ENCODE measurements at places on chromosomes 16 and 17. TPM values are rescaled to one million over a fixed set of nuclear protein-coding genes. Genes with fewer than 3 reads are reported as not detected.

DNA sequence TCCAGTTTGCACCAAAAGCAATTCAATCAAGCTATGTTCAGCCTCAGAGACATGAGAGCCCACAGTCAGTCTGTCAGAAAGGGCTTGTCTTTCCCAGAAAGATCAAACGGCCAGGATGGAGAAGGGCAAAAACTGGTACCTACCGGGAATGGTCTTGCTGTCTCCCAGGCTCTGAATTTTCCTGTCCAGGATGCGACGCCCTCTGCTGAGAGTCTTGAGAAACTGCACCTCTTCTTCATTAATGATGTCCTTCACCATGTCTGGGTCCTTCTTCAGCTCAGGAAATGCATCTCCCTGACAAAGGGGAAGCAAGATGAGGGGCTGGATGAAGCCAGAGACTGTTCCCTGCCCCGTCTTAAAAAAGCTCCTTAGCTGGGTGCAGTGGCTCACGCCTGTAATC lies 15.8 kb upstream of the EXOSC6 start:
- DNase-seq = peak; percentile 33

DNA sequence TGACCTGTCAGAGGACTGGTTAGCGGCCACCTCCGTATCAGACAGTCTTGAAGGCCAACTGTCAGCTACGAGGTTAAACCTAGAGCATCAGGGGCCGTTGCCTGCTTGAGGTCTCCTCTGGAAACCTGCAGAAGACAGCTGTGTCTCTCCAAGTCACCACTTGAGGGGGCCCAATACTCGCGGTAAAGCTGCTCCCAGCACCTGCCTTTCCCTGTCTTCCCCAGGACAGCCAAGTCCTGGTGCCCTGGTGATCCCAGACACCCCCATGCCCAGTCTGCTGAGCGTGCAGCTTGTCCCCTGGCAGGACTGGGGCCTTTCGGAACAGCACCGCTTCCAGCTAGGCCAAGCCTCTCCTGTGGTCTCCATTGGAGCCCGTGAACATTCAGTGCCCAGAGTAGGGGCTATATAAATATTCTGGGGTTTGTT lies 80.1 kb downstream of the DNAH17 start:
- peak; percentile 87 for DNase-seq

The ZDHHC1 gene
- total RNA-seq = 18.3 TPM

- DNase-seq = peak; percentile 65
Measured at GRCh38 chr17:77613218-77613617, 345.3 kb upstream of the TNRC6C start.

DNA sequence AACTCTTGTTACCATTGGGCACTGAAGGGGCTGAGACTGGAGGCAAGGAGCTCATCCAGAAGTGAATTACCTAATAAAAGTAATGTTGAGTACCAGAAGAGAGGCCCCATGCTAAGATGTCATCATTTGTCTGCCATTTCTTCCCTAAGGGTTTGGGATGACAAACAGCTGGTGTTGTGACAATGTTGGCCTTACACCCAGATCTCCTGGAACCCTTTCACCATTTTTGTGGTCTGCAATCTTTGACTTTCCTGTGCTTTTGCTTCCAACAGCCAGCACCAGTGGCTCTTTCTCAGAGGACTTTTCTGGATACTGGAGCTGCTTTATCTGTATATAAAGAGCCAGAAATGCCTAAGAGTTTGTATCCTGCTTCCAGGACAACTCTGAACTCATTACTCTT lies 84.1 kb downstream of the SHISA9 start:
- no peak for DNase-seq

The SCARF1 gene
- 10.2 TPM for total RNA-seq

The MYH11 gene
- 4,282 TPM for total RNA-seq

- DNase-seq = no peak
Measured at GRCh38 chr16:3413730-3414379, 12.8 kb downstream of the ZNF174 start.

The RMI2 gene
- total RNA-seq = 0.82 TPM

- no peak for DNase-seq
Measured at GRCh38 chr17:80441133-80441578, 26.2 kb downstream of the ENDOV start.

- no peak for DNase-seq
Measured at GRCh38 chr16:31200821-31201568, 1.6 kb downstream of the PYCARD start.

The CLEC18B gene
- total RNA-seq = 0.49 TPM

The HBA2 gene
- 8.2 TPM for total RNA-seq

- DNase-seq = no peak
Measured at GRCh38 chr17:80455336-80455710, 21.1 kb downstream of the NPTX1 start.

GRCh38 chr16:17173281-17173680 lies 297.5 kb downstream of the XYLT1 start:
- peak; percentile 74 for DNase-seq

DNA sequence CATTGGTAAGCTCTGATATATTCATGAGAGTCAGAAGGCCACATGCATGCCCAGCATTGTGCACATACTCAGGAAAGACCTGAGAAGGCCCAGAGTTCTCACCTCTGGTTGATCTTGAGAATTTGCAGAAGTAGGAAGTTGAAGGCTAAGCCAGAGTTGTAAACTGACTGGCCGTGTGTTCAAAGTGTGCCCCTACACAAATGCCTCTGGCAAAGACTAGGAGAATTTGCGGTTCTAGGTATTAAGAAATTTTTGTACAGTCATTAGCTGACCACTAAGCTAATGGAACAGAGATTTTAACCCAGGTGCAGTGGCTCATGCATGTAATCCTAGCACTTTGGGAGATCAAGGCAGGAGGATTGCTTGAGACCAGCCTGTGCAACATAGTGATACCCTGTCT lies 25.0 kb downstream of the FBXL20 start:
- DNase-seq = no peak

- no peak for DNase-seq
Measured at GRCh38 chr16:29656688-29657523, 6.1 kb upstream of the SPN start.

The OR2C1 gene
- 0.55 TPM for total RNA-seq

- peak; percentile 54 for DNase-seq
Measured at GRCh38 chr17:48718761-48719641, 3.3 kb downstream of the PRAC1 start.

DNA sequence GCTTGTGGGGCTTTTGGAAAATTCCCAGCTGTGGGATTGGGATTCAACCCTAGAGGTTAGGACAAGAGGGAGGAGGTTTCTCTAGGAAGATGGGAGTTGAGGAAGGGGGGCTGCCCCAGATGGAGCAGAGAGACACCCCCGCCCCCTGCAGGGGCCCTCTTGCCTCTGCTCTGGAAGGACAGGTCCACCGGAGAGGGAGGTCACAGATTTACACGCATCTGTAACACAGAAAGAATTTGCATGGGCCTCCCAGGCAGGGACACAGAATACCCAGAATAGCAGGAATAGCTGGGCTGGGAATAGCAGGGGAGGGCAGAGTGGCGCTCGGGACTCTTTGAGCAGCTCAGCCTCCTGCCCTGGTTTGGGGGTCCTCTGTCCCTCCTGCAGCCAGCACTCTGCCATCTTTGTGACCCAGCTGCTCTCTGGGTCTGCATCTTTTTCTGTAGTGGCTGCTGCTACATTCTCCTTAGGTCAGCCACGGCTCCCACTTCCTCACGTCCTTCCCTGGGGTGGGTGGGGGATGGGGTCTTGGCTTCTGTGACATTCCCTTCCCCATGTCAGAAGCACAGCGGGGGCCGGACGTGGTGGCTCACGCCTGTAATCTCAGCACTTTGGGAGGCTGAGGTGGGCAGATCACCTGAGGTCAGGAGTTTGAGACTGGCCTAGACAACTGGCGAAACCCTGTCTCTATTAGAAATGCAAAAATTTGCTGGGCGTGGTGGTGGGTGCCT lies 33.9 kb upstream of the PLLP start:
- peak; percentile 35 for DNase-seq

DNA sequence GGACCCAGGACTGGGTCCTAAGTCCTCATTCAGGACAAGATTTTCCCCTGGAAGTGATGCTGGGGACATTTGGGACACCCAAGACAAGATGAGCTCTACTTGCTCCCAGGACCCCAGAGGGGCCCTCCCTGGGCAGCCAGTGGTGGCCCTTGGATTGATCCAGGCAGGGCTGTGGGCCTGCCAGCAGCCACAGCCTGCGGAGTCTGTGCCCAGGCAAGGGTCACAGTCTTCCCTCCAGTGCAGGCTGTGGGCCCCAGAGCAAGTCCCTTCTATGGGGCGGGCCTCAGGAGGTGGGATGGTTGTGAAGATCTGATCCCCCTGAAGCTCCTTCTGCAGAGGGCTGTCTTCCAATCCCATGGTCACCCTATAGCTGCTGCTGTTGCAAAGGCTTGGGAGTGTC lies 12.6 kb downstream of the CA7 start:
- DNase-seq = no peak

The DYNLRB2 gene
- total RNA-seq = not detected

The AIPL1 gene
- total RNA-seq = not detected

GRCh38 chr17:62989501-62989900 lies 23.5 kb downstream of the TANC2 start:
- DNase-seq = no peak

GRCh38 chr16:70253291-70254106 lies 1.8 kb upstream of the EXOSC6 start:
- DNase-seq = no peak

GRCh38 chr17:56756536-56756935 lies 77.2 kb downstream of the C17orf67 start:
- DNase-seq = no peak

The ACAP1 gene
- 1.1 TPM for total RNA-seq

The DDX52 gene
- total RNA-seq = 16.5 TPM

GRCh38 chr17:27481327-27481726 lies 25.1 kb downstream of the KSR1 start:
- DNase-seq = no peak

The ABCC11 gene
- not detected for total RNA-seq

The CPD gene
- 99.5 TPM for total RNA-seq

DNA sequence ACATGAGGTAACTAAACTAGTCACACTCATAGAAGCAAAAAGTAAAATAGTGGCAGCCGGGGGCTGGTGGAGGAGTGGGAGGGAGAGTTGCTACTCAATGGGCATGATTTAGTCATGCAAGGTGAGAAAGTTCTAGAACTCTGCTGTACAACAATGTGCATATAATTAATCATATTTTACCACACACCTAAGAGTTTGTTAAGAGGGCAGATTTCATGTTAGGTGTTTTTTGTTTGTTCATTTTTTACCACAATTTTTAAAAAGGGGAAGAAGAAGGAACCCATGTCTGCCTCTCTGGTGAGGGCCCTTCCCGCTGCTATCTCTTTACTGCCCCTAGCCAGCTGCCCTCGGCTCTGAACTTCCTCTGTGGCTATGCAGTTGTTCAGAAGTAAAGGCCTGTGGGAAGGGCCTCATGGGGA lies 11.2 kb downstream of the CD300LB start:
- no peak for DNase-seq

The TNP2 gene
- total RNA-seq = not detected

The C17orf100 gene
- total RNA-seq = 1.3 TPM

DNA sequence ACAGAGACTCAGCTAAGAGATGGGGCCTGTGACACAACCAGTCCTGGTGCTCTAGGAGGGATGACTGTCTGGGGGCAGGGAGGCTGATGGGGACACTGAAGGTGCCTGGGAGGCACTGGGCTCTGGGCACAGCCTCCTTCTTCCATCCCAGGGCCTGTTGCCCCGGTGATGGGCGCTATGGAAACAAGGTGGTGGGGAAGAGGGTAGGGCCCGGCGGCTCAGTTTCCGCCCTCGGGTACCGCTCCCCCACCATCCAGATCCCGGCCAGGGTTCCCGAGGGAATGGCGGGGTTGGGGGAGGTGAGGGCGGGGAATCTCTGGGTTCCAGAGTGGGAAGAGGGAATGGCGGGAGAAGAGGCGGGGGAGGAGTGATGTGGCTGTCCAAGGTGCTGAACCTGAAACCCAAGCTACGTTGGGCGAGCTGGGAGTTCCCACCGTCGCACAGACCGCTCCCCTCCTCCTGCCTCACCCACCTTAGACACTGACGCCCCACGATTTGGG lies 981 bp downstream of the KCNH4 start:
- DNase-seq = no peak

- no peak for DNase-seq
Measured at GRCh38 chr17:81418710-81419318, 23.6 kb downstream of the BAHCC1 start.
